ENCODE measurements at places on chromosomes 7 and 10. TPM values are rescaled to one million over a fixed set of nuclear protein-coding genes. Genes with fewer than 3 reads are reported as not detected.

GRCh38 chr7:33616752-33617151, 288.6 kb upstream of the BMPER start:
- DNase-seq = no peak

DNA sequence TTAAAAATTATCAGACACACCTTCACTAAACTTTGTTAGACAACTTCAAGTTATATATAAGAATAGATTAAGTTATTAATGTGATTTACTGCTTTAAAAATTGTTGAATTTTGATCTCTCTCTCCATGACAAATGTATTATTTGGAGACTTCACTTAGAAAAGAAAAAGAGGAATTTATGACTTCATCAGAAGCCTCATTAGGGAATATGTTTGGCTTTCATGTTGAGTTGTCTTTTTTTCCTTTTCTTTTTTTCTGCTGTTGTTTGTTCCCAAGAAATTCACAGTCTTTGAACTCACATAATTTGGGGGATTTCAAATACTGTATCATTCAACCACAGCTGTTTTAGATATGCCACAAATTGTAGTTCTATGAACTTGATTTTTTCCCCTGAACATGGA, 149.5 kb downstream of the PPP1R9A start:
- DNase-seq = no peak

DNA sequence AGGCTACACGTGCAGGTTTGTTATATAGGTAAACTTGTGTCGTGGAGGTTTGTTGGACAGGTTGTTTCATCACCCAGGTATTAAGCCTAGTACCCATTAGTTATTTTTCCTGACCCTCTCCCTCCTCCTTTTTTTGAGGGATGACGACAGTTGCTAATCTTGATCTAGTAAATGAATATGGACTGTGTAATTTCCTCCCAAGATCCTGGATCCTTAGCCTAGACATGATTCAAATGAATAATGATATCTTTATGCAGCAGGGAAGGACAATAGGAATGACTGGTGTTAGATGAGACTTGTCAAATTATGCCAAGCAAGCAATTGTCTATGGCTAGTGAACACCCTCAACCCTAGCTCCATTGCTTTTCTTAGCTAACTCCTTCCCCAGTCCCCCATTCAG, 156.2 kb downstream of the PLPP4 start:
- DNase-seq = no peak

GRCh38 chr7:116331020-116331419, 120.7 kb downstream of the TES start:
- no peak for DNase-seq

The NUB1 gene
- total RNA-seq = 56.2 TPM

The RNF32 gene
- total RNA-seq = 1.6 TPM

The PYROXD2 gene
- 7.0 TPM for total RNA-seq

The MMD2 gene
- total RNA-seq = not detected

Data from Calu3 (cell line).